ENCODE measurements at places on chromosomes 2 and 18.

GRCh38 chr2:227826563-227826962, 12.9 kb downstream of the CCL20 start:
- DNase-seq, result no peak

DNA sequence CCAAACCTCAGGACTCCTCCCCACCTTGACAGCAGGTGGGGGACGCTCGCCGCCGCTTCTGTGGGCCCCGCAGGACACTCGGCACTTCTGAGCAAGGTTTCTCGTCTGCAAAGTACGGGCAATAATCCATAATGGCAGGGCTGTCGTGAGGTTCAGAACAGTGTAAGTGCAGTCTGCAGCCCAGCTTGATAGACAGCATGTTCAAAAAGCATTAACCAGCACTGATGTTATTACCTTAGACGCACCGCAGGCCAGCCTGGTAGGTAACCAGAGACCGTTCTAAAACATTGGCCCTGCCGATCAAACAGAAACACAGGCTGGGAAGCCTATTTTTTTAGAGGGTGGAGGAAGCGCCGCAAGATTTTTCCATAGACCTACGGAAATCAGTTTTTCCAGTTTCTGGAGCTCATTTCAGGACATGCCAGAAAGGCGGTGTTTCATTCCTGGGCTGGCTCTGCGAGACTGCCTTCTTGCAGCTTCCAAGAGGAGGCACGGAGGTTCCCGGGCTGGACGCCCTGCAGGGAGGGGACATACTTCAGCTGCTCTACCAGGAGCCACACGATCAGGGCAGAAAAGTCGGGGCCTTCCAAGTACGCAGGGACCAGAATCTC, 148.7 kb downstream of the TPO start:
- DNase-seq, result no peak

DNA sequence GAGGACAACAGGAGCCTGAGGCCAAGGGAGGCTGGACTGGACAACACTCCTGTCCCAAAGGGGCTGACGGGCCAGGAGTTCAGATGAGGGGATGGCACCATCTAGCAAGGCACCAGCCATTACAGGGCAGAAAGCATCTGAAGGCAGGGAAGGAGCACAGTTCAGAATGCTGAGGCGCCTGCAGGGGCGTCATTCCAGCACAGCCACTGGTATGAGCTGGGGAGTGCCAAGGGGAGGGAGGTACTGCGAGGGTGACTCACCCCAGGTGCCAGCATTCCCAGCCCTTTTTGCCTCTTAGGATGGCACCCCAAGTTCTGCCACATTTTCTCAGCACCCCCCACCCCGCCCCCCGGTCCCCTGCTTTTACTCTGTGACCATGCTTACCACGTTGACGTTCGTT, 129.8 kb upstream of the EPAS1 start:
- no peak for DNase-seq

GRCh38 chr18:75422341-75422910, 5.1 kb downstream of the SMIM21 start:
- DNase-seq, result no peak

DNA sequence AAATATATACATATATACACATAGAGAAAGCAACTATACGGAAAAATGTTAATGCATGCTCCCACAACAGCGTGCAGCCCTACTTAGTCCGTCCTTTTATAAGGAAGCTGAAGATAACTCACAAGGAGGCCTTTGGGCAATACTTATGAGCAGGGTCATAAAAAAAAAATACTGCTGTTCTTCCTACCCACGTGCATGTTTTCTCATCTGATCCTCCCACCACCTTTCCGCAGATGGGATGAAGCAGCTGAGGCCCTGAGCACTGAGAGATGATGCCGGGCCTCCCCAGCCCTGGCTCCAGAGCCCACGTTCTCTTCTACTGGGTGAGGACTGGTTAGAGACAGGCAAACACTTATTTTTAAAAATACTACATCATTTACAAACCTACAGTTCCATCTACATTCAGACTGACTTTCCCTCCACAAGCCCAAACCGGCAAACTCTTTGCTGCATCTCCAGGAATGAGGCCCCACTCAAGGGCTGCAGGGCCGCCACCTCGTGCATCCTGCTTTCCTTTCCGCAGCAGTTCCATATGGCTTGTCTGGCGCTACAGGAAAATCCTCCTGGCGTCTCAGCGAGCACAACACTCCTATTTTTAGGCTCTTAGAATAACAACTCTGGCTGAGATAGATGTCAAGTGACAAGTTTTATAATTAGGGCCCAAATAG, 41.6 kb downstream of the TBC1D8 start:
- DNase-seq, result no peak

GRCh38 chr18:79405781-79406575, 10.2 kb downstream of the NFATC1 start:
- peak; percentile 79 for DNase-seq

- DNase-seq, result no peak
Observed at GRCh38 chr2:97857553-97857952, 138.2 kb downstream of the TMEM131 start.

- no peak for DNase-seq
Observed at GRCh38 chr2:105399207-105399861, 483 bp upstream of the FHL2 start.

DNA sequence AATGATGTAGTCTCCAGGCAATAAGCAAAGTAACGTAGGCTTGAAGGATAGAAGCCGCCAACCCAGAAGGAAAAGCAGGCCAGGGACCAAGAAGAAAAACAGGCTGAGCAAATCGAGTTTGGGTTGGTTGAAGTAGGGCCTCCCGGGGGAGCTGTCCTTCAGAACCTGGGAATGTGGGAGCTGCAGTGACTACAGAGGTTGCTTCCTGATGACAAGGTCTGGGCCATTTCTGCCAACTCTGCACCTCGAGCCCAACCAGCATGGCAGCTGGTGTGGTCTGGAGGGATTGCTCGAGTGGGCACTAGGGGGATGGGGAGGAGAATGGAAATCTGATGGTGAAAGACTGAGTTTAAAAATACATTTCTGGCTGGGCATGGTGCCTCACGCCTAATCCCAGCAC, 14.1 kb downstream of the ACMSD start:
- no peak for DNase-seq

Data from stimulated activated CD4-positive, alpha-beta T cell treated with anti-CD3 and anti-CD28 coated beads, Interleukin-4, amount 100 ng/mL, for 1 hour (primary cell).